Mucosa of descending colon (tissue), 3 donors: ENCODE measurements at places on chromosomes 13 and 19. TPM values are rescaled to one million over a fixed set of nuclear protein-coding genes. Genes with fewer than 3 reads are reported as not detected.

ETV2 gene
- 1.1 TPM for total RNA-seq

MYBPC2 gene
- total RNA-seq = 0.10 TPM

NFIX gene
- 59.4 TPM for total RNA-seq

GRCh38 chr19:31350693-31351055 lies 1.4 kb upstream of the TSHZ3 start:
- peak; percentile 69 for DNase-seq

DNA sequence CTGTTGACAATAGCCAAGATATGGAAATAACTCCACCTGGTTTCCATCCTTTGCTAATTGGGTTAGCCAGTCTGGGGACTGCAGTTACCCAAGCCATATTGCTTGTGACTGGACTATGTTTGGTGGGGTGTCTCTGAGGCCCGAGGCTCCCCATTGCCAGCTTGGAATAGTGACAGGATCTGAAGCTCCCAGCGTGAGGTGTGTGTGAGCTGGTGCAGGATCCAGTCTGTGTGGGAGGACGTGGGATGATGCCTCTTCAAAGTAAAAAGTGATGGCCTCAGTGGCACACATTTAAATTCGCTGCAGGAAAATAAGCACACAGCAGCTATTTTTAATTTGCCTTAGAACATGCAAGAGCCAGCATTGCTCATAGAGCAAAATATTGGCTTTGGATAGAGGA lies 75.0 kb downstream of the TEX26 start:
- no peak for DNase-seq

- peak; percentile 24 for DNase-seq
These were observed 70.9 kb downstream of the GGACT start for GRCh38 chr13:100517728-100518127.

TNFSF13B gene
- 5.6 TPM for total RNA-seq

ATP1A3 gene
- 8.3 TPM for total RNA-seq

SF3A2 gene
- total RNA-seq = 60.6 TPM

DNA sequence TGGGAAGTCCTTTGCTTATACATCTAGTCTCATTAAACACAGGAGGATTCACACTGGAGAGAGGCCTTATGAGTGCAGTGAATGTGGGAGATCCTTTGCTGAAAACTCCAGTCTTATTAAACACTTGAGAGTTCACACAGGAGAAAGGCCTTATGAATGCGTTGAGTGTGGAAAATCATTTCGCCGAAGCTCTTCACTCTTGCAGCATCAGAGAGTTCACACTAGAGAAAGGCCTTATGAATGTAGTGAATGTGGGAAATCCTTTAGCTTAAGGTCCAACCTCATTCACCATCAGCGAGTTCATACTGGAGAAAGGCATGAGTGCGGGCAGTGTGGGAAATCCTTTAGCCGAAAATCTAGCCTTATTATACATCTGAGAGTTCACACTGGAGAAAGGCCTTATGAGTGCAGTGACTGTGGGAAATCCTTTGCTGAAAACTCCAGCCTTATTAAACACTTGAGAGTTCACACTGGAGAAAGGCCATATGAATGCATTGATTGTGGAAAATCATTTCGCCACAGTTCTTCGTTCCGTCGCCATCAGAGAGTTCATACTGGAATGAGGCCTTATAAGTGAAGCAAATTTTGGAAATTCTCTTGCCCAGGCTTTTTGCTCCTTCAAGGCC lies 9.9 kb downstream of the ZNF586 start:
- DNase-seq = no peak

- DNase-seq = no peak
These were observed 9.3 kb downstream of the EBPL start for GRCh38 chr13:49681842-49682435.

- DNase-seq = peak; percentile 27
These were observed 2.9 kb upstream of the ARHGAP45 start for GRCh38 chr19:1063909-1064660.

DNA sequence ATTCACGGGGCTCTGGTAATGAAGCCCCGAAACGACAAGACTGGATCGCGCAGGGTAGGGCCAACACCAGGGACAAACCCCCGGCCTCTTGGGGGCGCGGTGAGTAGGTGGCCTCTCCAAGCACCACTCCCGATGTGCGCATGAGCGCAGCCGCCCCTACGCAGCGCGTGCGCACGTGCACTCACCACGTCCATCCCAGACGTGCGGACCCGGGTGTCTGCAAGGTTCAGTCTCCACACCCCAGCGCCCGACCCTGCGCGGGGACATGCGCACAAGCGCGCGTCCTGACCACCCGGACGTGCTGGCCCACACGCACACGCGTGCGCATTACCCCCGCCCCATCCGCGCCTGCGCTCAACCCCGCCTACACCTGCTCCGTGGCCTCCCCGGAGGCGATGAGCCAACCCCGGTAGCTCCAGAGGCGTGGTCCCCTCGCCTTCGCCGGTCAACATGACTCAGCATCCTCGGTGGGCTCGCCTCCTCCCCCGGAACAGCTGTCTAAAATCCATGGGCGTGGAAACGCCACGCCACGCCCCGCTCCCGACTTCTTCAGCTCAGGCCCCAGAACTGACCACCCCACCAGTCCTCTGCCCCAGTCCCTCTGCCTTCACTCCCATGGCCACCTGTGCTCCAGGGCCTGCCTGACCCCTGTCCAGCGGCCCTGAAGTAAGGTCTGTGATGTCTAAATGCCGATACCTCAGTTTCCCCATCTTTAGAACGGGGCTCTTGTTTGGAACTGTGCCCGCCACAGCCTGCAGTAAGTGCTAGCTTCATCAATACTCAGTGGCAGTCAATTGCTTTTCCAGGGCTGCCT lies 5.6 kb upstream of the GPI start:
- peak; percentile 99 for DNase-seq

GPR42 gene
- total RNA-seq = 0.32 TPM

LSM7 gene
- 93.1 TPM for total RNA-seq

GRCh38 chr19:40421993-40422747 lies 3.6 kb downstream of the SERTAD1 start:
- no peak for DNase-seq

GRCh38 chr19:8126008-8126407 lies 23.4 kb downstream of the FBN3 start:
- no peak for DNase-seq

DNA sequence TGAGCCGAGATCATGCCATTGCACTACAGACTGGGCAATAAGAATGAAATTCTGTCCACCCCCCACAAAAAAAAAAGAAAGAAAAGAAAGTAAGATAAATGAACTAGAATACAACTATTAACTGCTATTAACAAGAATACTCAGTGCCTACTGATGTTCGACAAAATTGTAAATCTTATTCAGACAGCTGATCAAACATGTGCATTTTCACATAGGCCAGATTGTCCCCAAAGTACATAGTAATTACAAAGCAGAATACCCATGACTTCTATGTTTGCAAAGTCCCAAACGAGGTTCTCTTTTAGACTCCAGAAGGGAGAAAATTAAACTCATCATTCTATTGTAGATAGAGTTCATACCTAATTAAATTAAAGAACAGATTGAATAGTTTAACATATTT lies 113.4 kb downstream of the UFM1 start:
- DNase-seq = no peak

MBD3L3 gene
- total RNA-seq = not detected

SMIM44 gene
- 5.5 TPM for total RNA-seq

DNA sequence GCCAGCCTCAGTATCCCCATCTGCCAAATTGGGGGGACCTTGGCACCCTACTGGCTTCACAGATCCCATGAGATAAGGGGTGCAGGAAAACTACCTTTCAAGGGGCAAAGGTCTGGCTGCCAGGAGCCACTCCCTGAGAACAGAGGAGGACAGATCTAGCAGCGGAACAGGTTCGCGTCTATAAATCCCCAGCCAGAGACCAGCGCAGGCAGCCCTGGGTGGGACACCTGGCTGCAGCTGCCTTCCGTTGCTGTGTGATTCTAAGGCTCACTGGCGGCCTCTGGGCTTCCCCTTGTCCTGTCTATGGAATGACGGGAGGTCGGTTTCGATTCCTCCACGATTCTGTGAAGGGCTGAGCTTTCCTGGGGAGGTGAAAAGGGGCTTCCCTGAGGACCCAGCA lies 7.3 kb downstream of the RELB start:
- DNase-seq = peak; percentile 82

LRRC4B gene
- 1.3 TPM for total RNA-seq

- DNase-seq = no peak
These were observed 288.6 kb upstream of the PCDH9 start for GRCh38 chr13:67518785-67519184.

DNA sequence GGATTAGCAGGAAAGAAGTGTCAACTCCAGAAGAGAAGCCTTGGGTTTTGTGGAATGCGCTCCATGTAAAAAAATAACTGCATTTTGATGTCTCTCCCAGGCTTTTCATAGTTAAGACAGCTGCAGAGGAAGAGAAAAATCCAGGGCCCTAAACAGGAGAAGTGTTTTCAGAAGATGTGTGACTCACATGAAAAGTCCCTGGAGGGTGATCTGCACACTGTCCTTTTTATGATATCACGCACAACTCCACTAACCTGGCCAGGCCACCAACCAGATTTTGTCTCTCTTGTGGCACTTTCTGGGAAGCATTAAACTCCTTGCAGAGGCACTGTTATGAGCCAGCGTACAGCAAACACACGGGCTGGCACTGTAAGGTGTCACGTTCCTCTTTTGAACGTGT lies 267.3 kb downstream of the FGF9 start:
- no peak for DNase-seq

CBLC gene
- total RNA-seq = 36.5 TPM

DNA sequence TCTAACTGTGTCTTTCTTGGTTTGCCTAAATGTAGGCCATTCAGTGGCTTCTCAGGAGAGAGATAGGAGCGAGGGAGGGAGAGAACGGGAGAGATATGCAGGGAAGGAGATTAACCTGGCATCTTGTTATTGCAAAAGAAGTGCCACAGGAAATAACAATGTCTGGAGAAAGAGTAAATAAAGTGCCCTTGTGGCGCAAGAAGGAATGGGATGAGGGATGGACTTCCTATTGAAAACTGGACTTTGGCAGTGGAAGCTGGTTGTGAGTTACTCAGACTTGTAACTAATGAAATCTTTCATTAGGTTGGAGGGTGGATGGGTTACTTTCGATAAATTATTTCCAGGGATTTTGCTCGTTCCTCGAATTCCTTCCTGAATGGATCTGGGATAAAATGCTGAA lies 136.1 kb downstream of the LACC1 start:
- no peak for DNase-seq

GRCh38 chr19:5395556-5395955 lies 54.9 kb upstream of the PTPRS start:
- no peak for DNase-seq

- DNase-seq = peak; percentile 25
These were observed 151.1 kb downstream of the LHFPL6 start for GRCh38 chr13:39451860-39452301.

DNA sequence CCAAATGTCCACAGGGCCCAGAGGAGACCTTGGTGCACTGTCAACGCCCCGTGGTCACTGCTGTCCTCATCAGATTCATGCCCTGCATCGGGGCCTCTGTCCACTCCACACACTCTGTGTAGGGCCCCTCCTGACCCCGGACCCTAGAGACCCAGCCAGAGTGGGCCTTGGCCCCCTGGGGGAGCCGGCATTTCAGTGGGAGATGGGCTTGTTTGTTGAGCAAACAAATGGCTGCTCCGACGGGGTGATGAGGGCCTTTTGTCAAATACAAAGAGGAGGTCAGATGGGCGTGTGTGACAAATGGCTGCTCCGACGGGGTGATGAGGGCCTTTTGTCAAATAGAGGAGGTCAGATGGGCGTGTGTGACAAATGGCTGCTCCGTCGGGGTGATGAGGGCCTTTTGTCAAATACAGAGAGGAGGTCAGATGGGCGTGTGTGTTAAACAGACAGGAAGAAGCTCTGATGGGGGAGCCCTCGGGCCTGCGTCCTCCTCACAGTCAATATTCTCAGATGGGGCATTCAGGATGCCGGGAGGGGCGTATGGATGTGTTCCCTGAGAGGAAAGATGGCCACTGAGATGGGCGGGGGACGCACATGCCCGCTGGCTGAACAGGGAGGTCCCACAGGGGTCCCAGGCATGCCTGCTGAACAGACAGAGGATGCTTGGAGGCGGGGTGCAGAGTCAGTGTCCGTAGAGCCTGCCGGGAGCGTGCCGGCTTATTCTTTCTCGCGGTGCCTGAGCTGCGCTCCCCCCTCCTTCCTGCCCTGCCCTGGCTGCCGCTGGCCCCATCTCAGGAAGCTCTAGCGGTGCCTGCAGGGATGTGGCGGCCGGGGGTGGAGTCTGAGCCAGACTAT lies 36.3 kb downstream of the SMIM24 start:
- DNase-seq = no peak

APLP1 gene
- total RNA-seq = 1.9 TPM

MISP gene
- 361 TPM for total RNA-seq

PODNL1 gene
- 1.7 TPM for total RNA-seq

DNA sequence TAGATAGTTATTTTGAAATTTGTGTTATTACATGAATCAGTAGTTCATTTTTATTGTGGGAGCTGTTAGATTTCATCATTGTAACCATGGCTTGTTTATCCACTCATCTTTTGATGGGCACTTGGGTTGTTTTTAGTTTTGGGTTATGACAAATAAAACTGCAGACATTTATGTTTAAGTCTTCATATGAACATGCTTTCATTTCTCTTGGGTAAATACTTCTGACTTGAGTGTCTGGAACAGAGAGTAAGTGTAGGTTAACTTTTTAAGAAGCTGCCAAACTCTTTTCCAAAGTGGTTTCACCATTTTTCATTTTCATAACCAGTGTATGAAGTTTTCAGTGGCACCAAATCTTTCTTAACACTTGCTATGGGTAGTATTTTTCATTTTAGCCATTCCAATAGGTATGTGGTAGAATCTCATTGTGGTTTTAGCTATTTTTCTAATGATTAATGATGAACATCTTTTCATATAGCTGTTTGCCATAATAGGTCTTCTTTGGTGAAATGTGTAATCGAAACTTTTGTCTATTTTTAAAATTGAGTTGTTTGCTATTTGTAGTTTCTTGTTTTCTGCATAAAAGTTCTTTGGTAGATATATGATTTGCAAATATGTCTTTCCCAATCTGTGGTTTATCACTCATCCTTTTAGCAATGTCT lies 17.9 kb downstream of the SLAIN1 start:
- no peak for DNase-seq

ANGPTL8 gene
- total RNA-seq = not detected

IL11 gene
- total RNA-seq = 0.29 TPM

GRCh38 chr19:53196777-53197396 lies 3.7 kb upstream of the ZNF665 start:
- peak; percentile 99 for DNase-seq

CFAP97D2 gene
- not detected for total RNA-seq

DNA sequence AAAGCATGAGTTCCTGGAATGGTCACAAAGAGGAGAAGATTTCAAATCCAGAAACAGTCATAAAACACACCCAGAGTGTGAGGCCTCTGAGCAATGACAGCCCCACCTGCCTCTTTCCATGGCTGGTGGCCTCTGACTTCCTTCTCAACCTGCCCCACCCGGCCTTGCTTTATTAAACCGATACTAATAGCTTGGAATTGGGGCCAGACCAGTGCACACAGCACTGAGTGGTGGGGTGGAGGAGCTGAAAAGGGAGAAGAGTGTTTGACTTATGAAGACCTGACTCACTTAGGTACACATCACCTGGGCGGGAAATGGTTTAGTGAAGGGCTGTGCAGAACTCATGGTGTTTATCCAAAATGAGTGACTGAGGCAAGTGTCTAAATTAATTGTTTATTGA lies 20.7 kb upstream of the CEACAM6 start:
- DNase-seq = peak; percentile 77

SMIM17 gene
- 0.47 TPM for total RNA-seq

ADPRHL1 gene
- 9.2 TPM for total RNA-seq

- DNase-seq = peak; percentile 80
These were observed 31.4 kb downstream of the CERS4 start for GRCh38 chr19:8240274-8241229.

GRCh38 chr19:10182076-10182475 lies 12.7 kb downstream of the DNMT1 start:
- DNase-seq = no peak

GRCh38 chr13:95224064-95224463 lies 77.2 kb downstream of the ABCC4 start:
- no peak for DNase-seq

- DNase-seq = peak; percentile 30
These were observed 87.2 kb upstream of the C1QTNF9B start for GRCh38 chr13:23984546-23984945.
